ENCODE measurements at places on chromosomes 5 and 9.

DNA sequence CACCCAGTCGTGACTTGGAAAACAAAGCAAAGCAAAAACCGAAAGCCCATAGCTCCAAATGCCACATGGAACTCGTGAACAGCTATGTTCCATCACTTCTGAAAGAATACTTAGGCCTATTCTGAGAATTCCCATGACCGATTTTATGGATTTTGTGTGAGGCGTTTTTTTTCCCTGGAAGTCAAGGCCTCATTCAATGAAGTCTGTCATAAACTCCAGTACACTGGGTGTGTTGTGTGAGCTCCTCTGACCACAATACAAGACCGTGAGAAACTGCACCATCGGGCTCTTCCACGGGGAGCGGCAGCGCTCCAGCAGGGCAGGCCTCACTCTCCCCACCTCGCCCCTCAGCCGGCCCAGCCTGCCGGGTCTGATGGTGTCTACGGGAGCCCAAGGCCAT lies 209.5 kb downstream of the FANCC start:
- H3K27me3 ChIP-seq: no peaks in the 10 kb centered on the region
- H3K27ac ChIP-seq: no peak overlapping the region
- peaks cover 20% of the 10 kb centered on the region for H3K36me3 ChIP-seq
- H3K4me1 ChIP-seq: no peaks in the 10 kb centered on the region
- H3K4me3 ChIP-seq: no peak overlapping the region

- H3K36me3 ChIP-seq: no peaks in the 10 kb centered on the region
- H3K27ac ChIP-seq: no peak overlapping the region
- H3K4me1 ChIP-seq: no peaks in the 10 kb centered on the region
Measured at GRCh38 chr5:133386662-133387061, 225.7 kb downstream of the FSTL4 start.

- no peak for DNase-seq
- H3K27ac ChIP-seq: no peak overlapping the region
- H3K27me3 ChIP-seq: no peaks in the 10 kb centered on the region
- no peak overlapping the region for H3K4me3 ChIP-seq
- H3K36me3 ChIP-seq: no peaks in the 10 kb centered on the region
Measured at GRCh38 chr5:72494623-72495124, 12.5 kb downstream of the ZNF366 start.

- H3K36me3 ChIP-seq: no peaks in the 10 kb centered on the region
- peak overlapping the region; percentile 74 for H3K27ac ChIP-seq
- H3K4me1 ChIP-seq: no peaks in the 10 kb centered on the region
Measured at GRCh38 chr5:373710-374602, 52.4 kb downstream of the AHRR start.

DNA sequence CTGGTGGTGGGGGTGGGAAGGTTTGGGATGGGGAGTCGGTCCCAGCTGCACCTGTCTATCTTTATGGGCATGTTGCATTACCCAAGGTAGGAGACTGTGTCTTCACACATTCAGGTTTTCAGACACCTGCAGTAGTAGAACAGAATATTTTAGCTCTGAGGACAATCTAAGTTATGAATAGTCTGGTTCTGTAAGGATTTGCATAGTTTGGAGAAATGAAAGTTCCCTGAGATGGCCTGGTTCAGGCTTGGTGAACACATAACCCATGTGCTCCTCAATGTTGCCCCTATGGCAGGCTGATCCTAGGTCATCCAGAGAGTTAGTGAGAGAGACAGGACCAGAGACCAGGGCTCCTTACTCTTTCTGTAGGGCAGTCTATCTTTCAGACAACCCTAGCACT lies 20.7 kb downstream of the TNFSF8 start:
- peaks cover 16% of the 10 kb centered on the region for H3K4me1 ChIP-seq
- no peak for DNase-seq
- no peak overlapping the region for H3K4me3 ChIP-seq
- H3K27me3 ChIP-seq: no peaks in the 10 kb centered on the region
- no peak overlapping the region for H3K27ac ChIP-seq

Measured in common myeloid progenitor, CD34-positive (primary cell).